Stimulated activated CD8-positive, alpha-beta memory T cell treated with anti-CD3 and anti-CD28 coated beads, Interleukin-7, amount 100 ng/mL, for 1 hour (primary cell): ENCODE measurements at places on chromosomes 7 and 10.

DNA sequence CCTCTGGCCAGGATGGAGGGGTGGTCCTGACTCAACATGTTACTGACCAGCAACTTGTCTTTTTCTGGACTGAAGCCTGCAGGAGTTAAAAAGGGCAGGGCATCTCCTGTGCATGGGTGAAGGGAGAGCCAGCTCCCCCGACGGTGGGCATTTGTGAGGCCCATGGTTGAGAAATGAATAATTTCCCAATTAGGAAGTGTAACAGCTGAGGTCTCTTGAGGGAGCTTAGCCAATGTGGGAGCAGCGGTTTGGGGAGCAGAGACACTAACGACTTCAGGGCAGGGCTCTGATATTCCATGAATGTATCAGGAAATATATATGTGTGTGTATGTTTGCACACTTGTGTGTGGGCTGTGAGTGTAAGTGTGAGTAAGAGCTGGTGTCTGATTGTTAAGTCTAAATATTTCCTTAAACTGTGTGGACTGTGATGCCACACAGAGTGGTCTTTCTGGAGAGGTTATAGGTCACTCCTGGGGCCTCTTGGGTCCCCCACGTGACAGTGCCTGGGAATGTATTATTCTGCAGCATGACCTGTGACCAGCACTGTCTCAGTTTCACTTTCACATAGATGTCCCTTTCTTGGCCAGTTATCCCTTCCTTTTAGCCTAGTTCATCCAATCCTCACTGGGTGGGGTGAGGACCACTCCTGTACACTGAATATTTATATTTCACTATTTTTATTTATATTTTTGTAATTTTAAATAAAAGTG, 6.0 kb downstream of the PLAU start:
- DNase-seq = no peak

DNA sequence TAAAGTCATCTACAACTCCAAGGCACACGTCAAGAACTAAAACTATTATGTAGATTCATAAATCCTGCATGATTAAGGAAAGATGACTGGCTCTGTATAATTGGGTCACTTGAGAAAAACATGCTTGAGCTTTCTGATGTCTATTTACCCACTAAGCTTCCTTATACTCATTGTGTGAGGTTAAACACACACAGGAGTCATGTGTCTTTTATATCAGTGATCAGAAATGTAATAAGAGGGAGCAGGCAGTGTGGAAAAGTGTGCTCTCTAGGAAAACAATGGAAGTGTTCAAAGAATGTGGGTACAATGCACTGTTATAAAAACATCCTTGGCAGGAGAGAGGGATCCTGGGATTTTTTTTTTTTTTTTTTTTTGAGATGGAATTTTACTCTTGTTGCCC, 108.6 kb upstream of the ARID5B start:
- DNase-seq = no peak

DNA sequence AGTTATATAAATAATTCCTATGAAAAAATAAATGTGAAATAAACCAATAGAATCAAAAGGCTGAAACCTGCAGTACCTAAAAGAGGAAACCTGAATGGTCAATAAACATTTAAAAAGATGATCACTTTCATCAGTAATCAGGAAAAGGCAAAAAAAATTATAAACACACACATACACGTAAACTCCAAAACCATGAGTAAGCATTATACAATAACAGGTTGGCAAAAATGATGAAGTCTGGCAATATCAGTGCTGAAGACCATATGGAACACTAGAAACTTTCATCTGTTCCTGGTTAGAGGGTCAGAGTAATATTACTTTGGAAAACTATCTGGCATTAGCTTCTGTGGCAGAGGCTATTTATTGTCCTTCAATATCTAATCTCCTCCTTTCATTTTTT, 38.5 kb downstream of the PTF1A start:
- DNase-seq = no peak

DNA sequence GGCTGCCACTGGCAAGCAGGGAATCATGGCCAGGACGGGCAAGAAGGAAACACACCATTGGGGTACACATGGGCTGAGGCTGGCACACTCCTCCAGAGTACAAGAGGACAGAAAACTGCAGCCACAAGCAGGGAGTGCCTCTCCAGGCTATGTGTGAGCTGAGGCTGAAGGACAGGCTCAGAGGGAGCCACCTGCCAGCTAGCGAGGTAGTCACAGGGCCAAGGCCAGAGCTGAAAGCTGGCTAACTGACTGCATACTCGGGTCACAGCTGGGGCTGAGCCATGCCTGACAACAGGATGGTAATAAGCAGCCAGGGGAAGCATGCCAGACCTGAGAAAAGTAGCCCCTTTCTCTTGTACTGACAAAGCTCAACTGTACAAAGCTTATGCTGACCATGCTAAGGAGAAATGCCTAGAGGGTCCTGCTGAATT, 52.0 kb downstream of the KIF5B start:
- DNase-seq = no peak

DNA sequence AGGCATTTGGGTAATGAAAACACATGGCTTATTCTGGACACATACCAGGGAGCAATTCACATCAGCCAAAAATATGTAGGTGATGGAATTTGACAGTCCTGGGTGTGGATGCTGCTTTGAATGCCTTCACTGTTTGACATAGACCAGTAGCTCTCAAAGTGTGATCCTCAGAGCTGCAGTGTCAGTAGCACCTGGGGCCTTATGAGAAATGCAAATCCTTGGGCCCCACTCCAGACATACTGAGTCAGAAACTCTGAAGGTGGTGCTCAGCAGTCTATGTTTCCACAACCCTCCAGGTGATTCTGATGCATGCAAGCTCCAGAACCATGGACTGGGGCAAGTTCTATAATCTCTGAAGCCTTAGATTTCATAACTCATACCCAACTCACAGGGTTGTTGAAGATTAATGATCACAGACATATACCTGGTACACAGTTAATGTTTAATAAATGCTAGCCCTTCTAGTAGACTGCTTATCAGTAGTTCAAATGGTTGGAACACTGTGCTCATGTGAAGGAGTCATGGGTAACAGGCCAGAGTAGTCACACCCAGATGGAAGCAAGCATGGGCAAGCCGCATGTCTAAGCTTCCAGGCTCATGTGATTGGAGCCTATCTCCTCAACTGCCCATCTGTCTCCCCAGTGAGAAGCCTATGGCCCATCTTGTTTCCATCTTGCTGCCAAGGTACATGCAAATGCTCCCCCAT, 715.7 kb downstream of the GRID1 start:
- DNase-seq = no peak

GRCh38 chr10:120396228-120396627, 60.8 kb upstream of the PLPP4 start:
- DNase-seq = no peak

DNA sequence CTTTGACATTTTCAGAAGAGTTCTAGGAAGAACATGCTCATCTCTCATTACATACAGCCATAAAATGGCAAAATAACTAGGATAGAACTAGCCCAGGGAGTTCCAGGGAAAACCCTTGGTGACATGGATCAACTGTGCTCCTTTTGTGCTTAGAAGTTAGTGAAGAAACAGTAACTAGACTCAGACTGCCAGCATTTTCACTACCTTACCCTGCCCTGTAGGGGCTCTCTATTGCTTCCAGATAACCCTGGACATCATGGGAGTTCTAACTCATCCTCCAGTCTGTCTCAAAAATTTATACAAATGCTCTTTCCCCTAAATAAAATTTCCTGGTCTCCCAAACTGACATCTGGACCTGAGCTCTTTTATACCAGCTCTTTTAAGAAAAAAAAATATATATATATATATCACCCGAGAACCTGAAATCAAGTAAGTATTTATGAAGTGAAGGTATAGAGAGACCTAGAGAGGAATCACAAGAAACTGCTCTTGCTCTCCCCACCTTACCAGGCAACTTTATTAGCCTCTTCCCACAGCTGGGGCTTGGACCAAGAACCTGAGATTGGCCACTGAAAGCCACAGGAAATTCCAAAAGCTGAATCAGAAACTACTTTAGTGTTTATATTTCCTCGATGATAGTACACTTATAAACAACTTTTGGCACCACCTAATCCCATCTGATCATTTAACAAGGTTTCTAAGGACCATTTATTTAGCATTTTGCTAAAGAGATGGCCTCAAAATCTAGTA, 101.4 kb downstream of the RELN start:
- no peak for DNase-seq

GRCh38 chr7:123787220-123788007, 38.6 kb upstream of the WASL start:
- DNase-seq = no peak

DNA sequence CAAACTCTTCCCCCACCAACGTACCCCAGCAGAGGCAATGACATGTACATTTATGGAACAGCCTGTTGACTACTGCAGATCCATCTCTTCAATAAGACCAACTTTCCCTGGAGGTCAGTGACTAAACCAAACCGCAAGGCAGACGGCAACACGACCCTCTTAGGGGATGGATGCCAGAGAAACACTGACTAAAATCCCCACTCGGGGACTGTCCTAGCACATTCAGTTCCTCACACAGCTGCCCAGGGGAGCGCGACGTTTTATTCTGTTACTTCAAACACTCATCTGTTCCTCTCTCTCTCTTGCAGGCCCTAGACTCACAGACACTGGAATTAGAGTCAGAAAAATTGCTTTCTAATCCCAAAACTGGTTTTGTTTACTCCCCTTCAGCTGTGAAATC, 146.5 kb upstream of the PRSS1 start:
- no peak for DNase-seq

GRCh38 chr7:132072873-132073272, 503.4 kb downstream of the PLXNA4 start:
- DNase-seq = no peak

DNA sequence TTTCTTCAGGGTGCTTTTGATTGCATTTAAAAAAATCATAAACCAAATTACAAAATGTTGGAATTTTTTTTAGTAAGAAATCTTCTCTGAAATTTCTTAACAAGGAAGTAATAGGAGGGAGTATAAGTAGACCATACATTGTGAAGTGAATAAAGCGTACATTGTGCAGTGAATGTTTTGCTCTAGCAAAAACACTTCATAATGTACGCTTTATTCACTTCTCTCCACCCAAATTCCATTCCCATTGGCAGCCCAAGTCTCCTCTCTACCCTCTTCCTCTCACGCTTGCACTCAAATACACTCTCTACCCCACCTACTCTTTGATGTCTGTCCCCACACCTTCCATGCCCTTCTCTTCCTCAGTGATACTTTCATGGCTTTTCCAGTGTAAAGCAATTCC, 241.0 kb downstream of the PPP1R3A start:
- no peak for DNase-seq

DNA sequence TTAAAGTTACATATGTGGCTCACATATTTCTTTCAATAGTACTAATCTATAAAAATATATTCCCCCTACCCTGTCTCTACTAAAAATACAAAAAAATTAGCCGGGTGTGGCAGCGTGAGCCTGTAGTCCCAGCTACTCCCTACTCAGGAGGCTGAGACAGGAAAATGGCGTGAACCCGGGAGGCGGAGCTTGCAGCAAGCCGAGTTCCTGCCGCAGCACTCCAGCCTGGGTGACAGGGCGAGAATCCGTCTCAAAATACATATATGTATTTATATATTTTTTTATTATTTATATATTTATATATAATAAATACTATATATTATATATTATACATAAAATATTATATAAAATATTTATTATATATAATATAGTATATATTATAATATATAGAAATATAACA, 69.7 kb upstream of the GRM3 start:
- DNase-seq = no peak

- DNase-seq = no peak
Observed at GRCh38 chr10:132400041-132400546, 3.1 kb downstream of the PWWP2B start.

GRCh38 chr10:80275135-80275498, 14.3 kb downstream of the MAT1A start:
- no peak for DNase-seq

GRCh38 chr7:31100871-31101270, 48.8 kb downstream of the ADCYAP1R1 start:
- DNase-seq = no peak
